ENCODE measurements at places on chromosomes 4 and X.

DNA sequence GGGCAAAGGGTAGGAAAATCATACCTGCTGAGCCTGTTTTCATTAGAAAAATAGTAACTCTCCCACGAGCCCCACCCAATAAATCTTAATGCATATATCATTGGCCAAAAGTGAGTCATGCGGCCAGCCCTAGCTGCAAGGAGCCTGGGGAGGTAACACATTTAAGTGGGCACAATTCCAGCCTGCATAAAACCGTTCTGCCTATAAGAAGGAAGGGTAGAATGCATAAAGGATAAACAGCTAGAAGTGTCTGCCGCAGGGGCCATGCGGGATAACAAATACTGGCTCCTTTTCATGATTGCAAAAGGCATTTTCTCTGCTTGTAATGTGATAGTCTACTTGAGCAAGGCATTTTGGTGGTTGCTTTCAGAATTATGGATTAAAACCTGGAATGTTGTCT lies 37.1 kb downstream of the EFHC2 start:
- DNase-seq: no peak

DNA sequence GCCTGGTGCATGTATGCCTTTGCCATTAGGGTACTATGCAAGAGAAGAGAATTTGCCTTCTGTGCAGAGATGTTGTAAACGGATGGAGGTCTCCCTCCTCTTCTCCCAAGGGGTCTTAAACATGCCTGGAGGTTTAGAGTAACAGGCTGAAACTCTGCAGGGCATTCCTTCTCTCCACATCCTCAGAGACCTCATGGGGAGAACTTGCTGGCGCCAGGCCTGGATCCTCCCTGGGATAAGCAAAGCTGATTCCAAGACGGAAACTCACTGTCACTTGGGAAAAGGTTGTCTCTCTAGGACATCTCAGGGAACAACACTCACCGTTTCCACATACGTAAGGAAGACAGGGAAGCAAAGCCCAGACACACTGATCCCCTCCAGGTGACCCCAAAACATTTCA lies 76.9 kb upstream of the GPM6B start:
- no peak for DNase-seq

GRCh38 chrX:259692-260355 lies 21.4 kb upstream of the PLCXD1 start:
- no peak for DNase-seq

GRCh38 chr4:54659749-54660535 lies 2.2 kb downstream of the KIT start:
- DNase-seq: no peak

GRCh38 chr4:26227601-26228229 lies 93.1 kb upstream of the RBPJ start:
- no peak for DNase-seq

GRCh38 chrX:11733614-11734013 lies 24.4 kb upstream of the MSL3 start:
- DNase-seq: no peak

GRCh38 chr4:23365086-23365485 lies 524.8 kb downstream of the PPARGC1A start:
- DNase-seq: no peak

- DNase-seq: no peak
These were observed 21.7 kb upstream of the GEMIN8 start for GRCh38 chrX:14051416-14051815.

- no peak for DNase-seq
These were observed 43.6 kb upstream of the SPP1 start for GRCh38 chr4:87931932-87932331.

DNA sequence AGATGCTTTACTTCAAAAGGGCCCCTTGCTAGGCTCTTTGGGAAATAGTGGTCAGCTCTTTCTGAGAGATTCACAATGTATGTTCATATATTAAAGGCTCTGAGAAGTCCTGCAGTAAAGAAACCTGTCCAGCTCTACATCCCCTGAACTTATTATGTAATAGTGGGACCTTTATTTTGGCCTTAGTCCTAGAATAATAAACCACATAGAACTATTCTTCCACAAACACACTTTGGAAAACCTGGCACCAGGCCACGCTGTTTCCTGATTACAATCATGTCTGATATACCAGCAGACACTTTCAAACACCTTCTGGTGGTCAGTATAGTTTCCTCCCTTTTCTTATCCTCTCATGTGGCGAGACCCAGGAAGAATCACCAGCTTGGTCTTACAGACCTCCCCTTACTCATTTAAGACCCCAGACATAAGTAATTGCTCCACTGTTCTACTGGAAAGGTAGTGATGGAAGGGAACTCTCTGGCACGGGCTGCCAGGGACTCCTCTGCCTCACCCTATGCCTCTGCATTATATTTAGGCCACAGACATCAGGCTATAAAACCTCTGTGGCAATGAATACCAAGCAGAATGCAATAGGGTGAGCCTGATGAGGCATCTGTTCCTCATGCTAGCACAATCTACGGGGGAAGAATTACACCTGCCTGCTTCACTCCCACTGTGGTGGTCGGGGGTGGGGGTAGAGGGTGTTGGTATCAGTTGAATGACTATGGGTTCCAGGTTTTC lies 5.7 kb upstream of the PPEF1 start:
- DNase-seq: no peak

- DNase-seq: no peak
These were observed 65.3 kb downstream of the ELOVL6 start for GRCh38 chr4:110132816-110133719.

DNA sequence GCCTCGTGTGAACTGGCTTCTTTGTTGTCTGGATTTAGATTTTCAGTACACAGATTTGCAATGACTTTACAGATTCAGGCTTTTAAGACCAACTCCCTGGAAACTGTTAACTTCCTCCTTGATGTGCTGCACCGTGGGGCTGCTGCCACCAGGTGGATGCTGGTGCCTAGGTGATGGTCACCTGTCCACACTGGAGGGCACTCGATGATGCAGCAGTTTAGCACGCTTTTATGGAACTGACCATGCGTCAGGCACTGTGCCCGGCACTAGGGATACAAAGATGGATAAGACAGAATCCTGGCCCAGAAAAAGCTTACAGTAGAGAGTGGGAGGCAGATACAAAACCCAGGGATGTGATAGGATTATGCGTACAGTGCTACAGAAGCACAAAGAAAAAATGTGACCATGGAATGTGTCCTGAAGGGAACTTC lies 180.7 kb downstream of the CEP135 start:
- no peak for DNase-seq

GRCh38 chrX:10566716-10567097 lies 53.7 kb downstream of the MID1 start:
- DNase-seq: no peak

- no peak for DNase-seq
These were observed 702 bp downstream of the KLHL5 start for GRCh38 chr4:39062770-39063097.

DNA sequence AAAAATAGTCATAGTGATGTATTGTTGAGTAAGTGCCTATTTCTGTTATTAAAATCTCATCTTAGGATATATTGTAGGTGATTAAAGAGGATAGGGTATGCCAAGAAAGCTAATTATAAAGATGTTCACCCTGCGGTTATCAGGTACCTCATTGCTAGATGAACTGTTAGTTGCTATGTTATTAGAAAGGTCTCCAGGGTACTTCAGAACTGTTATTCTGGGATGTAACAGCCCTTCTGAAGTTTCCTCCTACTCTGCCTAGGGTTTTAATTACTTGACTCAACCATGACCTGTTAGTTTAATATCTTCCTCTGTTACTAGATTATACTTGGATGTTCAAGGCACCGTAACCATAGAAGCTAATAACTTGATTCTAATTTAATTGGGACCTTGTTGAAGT lies 15.4 kb downstream of the TMPRSS11E start:
- no peak for DNase-seq

- DNase-seq: no peak
These were observed 34.6 kb downstream of the TET2 start for GRCh38 chr4:105181259-105181658.

DNA sequence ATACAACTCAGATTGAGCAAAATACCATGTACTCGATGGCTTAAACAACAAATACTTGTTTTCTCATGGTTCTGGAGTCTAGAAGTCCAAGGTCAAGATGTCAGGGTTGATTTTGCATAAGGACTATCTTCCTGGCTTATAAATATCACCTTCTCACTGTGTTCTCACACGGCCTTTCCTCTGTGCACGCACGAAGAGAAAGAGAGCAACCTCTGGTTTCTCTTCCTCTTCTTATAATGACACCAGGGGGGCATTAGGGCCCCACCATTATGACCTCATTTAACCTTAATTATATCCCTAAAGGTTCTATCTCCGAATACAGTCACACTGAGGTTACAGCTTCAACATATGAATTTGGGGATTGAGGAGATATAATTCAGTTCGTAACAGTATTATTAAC lies 504.0 kb downstream of the MAGEE1 start:
- no peak for DNase-seq

- DNase-seq: no peak
These were observed 250.9 kb downstream of the TENM3 start for GRCh38 chr4:182494103-182494502.

DNA sequence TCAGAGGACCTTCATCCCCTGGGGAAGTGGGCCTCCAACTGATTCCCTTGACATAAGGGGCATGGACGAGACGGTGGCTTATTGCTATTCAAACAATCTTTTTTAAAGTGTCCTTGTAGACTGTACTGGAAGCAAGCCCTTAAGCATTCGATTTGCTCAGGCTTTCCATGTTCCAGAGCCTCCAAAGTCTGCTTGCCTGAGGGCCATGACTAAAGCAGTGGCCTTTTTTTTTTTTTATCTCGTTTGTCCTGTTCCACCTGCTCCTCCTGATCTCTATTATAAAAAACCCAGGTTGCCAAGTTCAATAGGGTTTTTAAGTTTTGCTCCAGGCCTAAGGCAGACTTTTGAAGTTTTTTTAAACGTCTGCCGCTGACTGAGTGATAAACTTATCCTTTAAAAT lies 103.7 kb upstream of the AADAT start:
- DNase-seq: no peak

GRCh38 chr4:187073820-187074219 lies 350.2 kb upstream of the FAT1 start:
- no peak for DNase-seq

DNA sequence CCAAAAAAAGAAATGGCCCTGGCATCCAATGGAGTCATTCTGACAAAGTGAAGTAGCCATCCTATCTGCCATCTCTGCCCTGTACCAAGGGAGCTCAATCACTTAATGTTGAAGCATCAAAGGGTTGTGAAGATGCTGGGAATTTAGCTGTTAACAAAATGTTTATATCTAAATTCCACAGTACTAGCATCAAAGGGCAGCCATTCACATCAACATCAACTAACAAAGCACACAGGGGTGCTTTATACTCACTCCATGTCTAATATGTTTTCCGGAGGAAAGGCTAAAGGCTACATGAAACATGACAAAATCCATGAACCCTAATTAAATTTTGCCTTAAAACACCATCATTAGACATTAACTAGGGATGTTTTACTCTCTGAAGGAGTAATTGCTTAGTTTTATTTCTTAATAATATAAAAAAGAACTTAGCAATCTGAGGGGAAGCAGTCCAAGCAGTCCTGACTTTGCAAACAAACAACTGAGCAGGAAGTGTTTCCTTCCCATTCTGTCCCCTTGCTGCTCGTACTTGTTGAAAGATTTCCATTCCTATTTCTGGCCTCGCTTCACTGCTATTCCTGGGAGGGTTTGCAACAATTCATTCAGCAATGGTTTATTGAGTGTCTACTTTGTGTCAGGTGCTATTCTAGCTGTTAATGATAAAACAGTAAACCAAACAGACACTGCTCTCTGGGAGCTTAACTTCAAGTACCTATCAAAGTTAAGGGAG lies 208.6 kb upstream of the SLC7A11 start:
- DNase-seq: no peak

GRCh38 chr4:73589887-73590801 lies 30.1 kb downstream of the RASSF6 start:
- DNase-seq: no peak

DNA sequence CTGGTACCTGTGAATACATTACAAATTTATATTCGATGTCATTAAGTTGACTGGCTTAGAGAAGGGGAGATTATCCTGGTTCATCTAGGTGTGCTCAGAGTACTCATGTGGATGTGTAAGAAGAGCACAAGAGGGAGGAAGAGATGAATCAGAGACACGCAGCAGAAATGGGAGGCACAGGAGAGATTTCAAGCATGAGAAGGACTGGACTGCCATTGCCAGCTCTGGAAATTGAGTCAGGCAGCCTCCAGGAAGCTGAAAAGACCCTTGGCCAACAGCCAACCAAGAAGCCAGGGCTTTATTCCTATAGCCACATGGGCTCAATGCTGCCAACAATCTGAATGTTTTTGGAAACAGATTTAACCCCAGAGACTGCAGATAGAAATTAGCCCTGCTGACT lies 1390.0 kb downstream of the STIM2 start:
- DNase-seq: no peak

DNA sequence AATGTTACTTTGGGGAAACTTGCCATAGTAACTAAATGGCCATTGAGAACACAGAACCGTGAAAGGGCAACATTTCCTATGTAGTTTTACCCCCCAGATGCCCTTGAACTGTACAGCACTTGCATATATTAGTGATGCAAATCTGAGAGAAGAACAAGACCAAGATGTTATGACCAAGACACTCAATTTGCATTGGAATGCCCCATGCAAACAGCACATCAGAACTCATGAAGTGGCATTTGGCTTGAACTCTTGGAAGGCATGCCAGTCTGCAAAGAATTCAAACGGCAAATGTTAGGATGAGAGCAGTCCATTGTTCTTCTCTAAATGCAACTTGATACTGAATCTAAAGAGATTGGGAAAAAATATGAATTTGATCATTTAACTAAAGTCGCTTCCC lies 139.4 kb upstream of the CXorf66 start:
- DNase-seq: no peak

DNA sequence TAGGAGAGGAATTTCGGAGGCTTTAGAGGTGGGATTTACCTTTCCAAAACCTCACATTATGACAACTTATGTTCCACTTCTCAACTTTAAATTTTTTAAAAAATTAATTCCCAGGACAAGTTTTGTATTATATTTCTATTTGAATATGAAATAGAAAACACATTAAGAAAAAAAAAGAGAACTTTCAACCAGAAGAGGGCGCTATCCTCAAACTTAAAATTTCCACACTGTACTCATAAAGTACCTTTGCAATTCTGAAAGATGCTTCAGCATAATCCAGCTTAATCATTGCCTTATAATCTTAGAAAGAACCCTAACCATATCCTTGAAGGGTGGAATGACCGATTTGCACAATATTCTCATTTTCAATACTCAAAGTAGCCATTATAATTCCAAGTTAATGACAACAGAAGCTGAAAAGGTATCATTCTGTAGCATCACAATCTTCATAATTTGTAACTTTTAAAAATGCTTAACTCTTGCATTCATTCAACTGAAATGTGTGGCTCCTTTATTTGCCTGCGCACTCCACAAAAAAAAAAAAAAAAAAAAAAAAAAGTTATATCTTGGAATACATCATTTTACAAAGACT lies 158.0 kb downstream of the KCNIP4 start:
- DNase-seq: no peak

- DNase-seq: no peak
These were observed 87.9 kb upstream of the PAK3 start for GRCh38 chrX:111008126-111008525.

DNA sequence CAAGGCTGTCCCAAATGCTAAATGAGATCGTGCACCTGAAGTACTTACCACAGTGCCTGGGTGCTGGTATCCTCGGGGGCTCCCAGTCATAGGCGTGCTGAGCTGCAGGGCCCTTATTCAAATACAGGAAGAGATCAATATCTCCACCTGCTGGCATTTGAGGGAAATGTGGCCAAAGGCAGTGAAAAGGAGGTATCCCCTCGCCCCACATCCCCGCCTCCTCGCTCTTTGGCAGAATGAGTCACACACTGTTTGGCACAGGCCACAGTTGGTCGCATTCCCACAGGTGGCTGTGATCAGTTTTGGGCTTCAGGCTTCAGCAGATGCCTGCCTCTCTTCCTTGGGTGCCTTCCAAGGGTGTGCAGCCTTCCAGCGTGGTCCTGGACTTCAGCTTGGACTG lies 28.4 kb downstream of the ZNF185 start:
- no peak for DNase-seq

All from vagina (tissue), 2 donors.